ENCODE measurements at places on chromosomes 1 and 21. TPM values are rescaled to one million over a fixed set of nuclear protein-coding genes. Genes with fewer than 3 reads are reported as not detected.

DNA sequence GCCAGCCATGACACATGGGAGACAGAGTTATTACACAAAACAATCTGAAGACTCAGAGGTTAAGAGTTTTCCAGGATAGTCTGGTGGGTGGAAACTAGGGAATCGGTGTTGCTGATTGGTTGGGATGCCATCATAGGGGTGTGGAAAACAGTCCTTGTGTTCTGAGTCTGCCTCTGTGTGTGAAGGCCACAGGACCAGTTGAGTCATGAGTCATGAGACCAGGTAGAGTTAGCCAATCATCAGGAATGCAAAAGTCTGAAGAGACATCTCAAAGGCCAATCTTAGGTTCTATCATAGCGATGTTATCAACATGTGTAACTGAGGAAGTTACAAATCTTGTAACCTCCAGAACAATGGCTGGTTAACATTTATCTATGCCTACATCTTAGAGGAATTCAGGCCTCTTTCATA lies 49.7 kb upstream of the NEK7 start:
- no peaks in the 10 kb centered on the region for H3K27me3 ChIP-seq
- DNase-seq: no peak
- H3K36me3 ChIP-seq: no peaks in the 10 kb centered on the region
- peak overlapping the region; percentile 35 for H3K27ac ChIP-seq
- peaks cover 12% of the 10 kb centered on the region for H3K4me1 ChIP-seq

DNA sequence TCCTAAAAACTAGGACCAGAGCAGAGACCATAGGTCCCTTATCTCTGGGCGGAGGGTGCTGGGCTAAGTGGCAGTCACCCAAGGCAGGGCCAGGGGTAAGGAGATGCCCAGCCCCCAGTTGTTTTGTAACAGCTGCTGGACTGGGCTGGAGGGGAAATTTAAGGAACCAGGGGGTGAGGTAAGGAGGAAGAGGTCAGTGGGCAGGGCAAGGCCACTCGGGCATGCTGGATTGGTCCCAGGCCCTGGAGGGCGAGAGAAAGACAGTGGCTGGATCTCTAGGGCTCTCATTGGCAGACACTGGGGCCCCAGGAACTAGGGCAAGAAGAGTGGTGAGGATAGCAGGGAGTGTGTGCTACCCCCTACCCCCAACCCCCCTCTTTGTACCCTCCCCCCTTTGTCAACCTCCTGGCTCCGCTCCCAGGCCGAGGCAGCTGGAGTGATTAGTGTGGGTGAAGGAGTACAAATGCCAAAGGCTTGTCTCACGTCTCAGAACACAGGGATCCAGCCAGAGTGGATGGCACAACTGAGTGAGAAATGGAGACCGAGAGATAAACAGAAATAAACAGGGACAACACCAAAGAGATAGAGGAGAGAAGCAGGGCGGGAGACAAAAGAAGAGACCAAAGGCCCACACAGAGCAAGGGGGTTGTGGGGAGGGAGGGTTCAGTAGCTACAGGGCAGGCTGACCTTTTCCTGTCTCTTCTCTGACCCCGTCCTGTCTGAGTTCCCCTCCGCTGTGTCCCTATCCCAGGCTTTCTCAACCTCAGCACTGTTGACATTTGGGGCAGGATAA lies 20.5 kb upstream of the THRAP3 start:
- H3K27me3 ChIP-seq: no peaks in the 10 kb centered on the region
- no peak for DNase-seq
- H3K36me3 ChIP-seq: no peaks in the 10 kb centered on the region
- H3K4me3 ChIP-seq: no peak overlapping the region

GRCh38 chr1:85314726-85315125 lies 38.3 kb upstream of the BCL10 start:
- no peaks in the 10 kb centered on the region for H3K36me3 ChIP-seq
- peaks cover 54% of the 10 kb centered on the region for H3K27me3 ChIP-seq
- H3K27ac ChIP-seq: no peak overlapping the region

GRCh38 chr1:226656201-226656600 lies 82.9 kb downstream of the ITPKB start:
- H3K27me3 ChIP-seq: no peaks in the 10 kb centered on the region
- no peaks in the 10 kb centered on the region for H3K36me3 ChIP-seq
- no peak for DNase-seq

- H3K27me3 ChIP-seq: peaks cover 11% of the 10 kb centered on the region
- H3K4me1 ChIP-seq: no peaks in the 10 kb centered on the region
- peak overlapping the region; percentile 40 for H3K27ac ChIP-seq
- no peak overlapping the region for H3K4me3 ChIP-seq
Measured at GRCh38 chr1:17768651-17769241, 13.6 kb downstream of the ACTL8 start.

DNA sequence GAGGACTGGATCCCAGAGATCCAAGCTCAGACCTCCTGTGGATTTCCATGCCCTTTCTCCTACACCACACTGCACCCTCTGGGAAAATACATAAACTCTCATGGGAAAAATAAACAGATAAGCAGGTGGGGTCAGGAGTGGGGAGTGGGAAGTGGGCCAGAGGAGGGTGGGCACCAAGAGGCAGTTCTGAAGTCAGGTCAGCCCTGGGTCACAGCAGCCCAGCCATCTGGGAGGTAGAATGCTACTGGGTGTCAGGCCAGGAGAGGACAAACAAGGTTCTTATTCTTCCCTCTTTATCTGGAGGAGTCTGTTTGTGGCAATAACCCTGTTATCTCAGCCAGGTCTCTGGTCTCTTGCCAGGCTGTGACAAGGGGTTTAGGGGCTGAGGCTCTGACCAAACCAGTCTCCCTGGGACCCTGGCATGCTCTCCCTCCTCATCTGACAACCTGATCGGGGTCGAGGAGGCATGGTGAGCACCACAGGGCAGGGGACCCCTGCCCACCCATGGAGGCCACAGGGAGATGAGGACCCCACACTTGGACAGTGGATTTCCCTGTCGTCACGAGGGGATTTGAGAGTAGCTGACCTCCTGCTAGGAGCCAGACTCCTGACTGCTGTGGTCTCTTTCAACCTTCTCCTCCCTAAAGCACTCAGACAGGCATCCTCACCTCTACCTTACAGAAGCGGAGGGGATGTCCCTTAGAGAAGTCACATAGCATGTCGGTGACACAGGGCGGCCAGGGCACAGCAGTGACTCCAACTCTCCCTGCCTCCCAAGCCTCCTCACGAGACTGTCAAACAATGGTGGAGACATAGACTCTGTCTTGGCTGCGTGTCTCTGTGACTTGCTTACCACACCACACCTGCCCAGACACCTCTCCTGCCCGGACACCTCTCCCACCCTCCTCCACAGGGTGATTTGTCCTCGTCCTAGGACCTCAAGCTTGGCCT lies 51.3 kb upstream of the IFFO2 start:
- H3K4me3 ChIP-seq: no peak overlapping the region
- no peaks in the 10 kb centered on the region for H3K36me3 ChIP-seq
- H3K27me3 ChIP-seq: peaks cover 31% of the 10 kb centered on the region
- H3K27ac ChIP-seq: no peak overlapping the region
- no peak for DNase-seq

DNA sequence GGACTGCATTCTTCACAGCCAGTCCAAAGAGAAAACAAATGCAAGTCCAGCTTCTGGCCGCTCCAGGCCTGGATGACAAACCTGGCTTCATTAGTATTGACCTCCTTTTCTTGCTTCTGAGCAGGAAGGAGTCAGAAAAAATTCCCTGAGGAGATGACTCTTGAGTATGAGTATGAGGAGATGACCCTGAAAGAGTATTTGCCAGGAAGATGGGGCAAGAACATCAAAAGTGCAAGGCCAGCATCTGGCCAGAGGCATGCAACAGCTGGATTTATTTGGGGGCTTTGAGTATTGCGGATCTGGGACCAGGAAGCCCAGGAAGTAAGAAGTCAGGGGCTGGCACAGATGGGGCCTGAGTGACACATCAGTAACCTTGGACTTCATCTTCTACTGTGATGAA lies 113.9 kb downstream of the GLIS1 start:
- H3K4me3 ChIP-seq: no peak overlapping the region
- no peak for DNase-seq
- H3K27me3 ChIP-seq: no peaks in the 10 kb centered on the region
- H3K36me3 ChIP-seq: no peaks in the 10 kb centered on the region
- H3K27ac ChIP-seq: no peak overlapping the region

DNA sequence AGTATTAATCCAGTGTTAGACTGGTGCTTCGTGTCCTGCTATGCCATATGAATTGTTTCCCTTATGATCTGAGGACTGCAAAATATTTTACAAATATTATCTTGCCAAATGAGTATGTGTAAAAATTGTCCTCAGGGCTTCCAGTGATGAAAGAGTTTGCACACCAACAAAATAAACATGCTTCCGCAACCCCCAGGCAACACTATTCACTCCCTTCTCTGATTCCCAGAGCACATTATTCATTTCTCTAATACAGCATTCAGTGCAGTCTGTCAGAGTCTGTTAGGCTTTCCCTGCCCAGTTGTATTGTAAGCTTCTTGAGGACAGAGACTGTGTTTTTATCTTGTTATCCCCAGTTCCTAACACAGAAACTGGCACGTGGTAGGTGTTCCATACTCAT lies 409.9 kb upstream of the C1orf87 start:
- no peaks in the 10 kb centered on the region for H3K27me3 ChIP-seq
- no peaks in the 10 kb centered on the region for H3K4me1 ChIP-seq
- H3K4me3 ChIP-seq: no peak overlapping the region
- DNase-seq: no peak
- peaks cover 2% of the 10 kb centered on the region for H3K36me3 ChIP-seq

- H3K36me3 ChIP-seq: no peaks in the 10 kb centered on the region
- H3K27me3 ChIP-seq: peaks cover 21% of the 10 kb centered on the region
- DNase-seq: no peak
Measured at GRCh38 chr1:147812799-147813198, 52.4 kb upstream of the GJA5 start.

DNA sequence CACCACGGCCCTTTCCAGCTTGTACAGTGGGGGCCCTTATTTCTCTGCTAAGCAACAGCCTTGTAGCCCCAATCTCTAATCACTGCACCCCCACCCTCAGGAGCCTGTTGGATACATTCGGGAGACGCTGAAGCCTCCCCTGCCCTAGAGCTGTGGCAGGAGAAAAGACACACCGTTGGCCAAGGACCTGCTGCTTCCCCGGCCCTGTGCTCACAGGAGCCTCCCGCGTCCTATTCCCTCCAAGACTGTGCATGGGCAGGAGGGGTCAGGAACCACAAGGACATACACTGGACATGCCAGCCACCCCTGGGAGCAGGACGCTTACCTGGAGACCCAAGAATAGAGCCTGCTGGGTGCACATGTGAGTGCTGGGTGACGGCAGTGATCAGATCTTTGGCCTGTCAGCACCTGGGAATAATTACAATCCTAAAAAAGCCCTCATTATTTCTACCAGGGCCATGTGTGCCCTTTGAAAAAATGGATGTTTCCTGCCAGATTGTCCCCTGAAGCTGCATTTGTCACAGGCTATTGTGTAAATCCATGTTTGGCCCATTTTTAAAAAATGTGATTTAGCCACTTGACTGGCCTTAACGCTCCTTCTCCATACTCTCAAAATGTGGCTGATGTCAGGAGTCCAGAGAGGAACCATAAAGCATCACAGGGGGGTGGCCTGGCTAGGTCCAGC lies 590.6 kb downstream of the MATN1 start:
- peaks cover 4% of the 10 kb centered on the region for H3K4me1 ChIP-seq
- no peak overlapping the region for H3K4me3 ChIP-seq
- no peaks in the 10 kb centered on the region for H3K27me3 ChIP-seq

SAMSN1 gene
- 383 TPM for total RNA-seq

GPR153 gene
- 4.6 TPM for total RNA-seq

C1orf216 gene
- total RNA-seq: 15.9 TPM

C1QB gene
- total RNA-seq: not detected

CBS gene
- total RNA-seq: 4.7 TPM

AK4 gene
- total RNA-seq: 24.4 TPM

OR2L13 gene
- not detected for total RNA-seq

IRF6 gene
- total RNA-seq: 8.6 TPM

SSX2IP gene
- 6.5 TPM for total RNA-seq
